Activated CD8-positive, alpha-beta T cell treated with anti-CD3 and anti-CD28 coated beads for 36 hours (primary cell): ENCODE measurements at places on chromosomes 4 and X.

DNA sequence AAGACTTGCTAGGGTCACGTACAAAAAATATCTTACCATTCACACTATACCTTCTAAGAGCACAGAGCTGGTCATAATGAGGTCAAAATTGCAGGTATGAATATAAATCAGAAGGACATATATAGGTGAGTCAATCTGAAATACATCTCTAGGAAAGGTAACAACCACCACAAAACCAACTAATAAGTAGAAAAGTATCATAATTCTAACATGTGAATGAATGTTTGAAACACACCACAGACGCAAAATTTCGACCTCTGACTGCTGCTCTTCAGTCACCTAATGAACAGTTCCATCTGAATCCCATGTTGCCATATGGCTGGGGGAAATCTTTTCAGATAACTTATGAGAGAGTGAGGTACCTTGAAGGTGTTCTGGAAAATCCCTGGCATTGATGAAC lies 22.1 kb downstream of the STAP1 start:
- H3K36me3 ChIP-seq, result peaks cover 3% of the 10 kb centered on the region
- peaks cover 26% of the 10 kb centered on the region for H3K4me1 ChIP-seq

- H3K27ac ChIP-seq, result no peak overlapping the region
- H3K4me1 ChIP-seq, result no peaks in the 10 kb centered on the region
- H3K27me3 ChIP-seq, result no peaks in the 10 kb centered on the region
- no peaks in the 10 kb centered on the region for H3K36me3 ChIP-seq
Observed at GRCh38 chr4:85127653-85128052, 161.2 kb upstream of the WDFY3 start.

GRCh38 chr4:150256841-150257730 lies 178.8 kb downstream of the DCLK2 start:
- H3K27ac ChIP-seq, result no peak overlapping the region
- H3K36me3 ChIP-seq, result peaks cover 2% of the 10 kb centered on the region
- no peaks in the 10 kb centered on the region for H3K4me1 ChIP-seq
- H3K4me3 ChIP-seq, result no peak overlapping the region

- no peak for DNase-seq
- no peak overlapping the region for H3K4me3 ChIP-seq
- no peak overlapping the region for H3K27ac ChIP-seq
- H3K36me3 ChIP-seq, result no peaks in the 10 kb centered on the region
- peaks cover 11% of the 10 kb centered on the region for H3K27me3 ChIP-seq
Observed at GRCh38 chr4:147101678-147102077, 156.0 kb upstream of the TTC29 start.

DNA sequence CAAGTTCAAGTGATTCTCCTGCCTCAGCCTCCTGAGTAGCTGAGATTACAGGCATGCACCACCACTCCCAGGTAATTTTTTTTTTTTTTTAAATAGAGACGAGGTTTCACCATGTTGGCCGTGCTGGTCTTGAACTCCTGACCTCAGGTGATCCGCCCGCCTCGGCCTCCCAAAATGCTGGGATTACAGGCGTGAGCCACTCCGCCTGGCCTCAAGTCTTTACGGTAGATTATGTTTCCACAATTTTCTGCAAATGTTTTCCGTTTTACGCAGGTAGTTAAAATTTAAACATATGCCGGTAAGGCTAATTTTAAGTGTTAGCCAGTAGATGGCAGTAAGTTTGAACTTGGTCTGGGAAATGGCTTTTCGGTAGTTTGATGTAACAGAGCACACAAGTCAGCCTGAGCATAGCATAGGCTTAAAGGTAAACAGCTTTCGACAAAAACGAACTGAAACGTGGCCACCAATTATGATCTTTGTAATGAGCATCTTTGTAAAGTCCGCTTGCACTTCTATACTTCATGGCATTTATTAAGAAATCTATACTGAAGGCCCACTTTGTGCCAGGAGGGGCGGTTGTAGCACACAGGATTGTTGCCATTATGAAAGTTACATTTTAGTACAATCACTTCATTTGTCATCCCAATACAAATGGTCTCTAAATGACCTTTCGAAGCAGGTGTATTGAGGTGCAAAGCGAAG lies 31.1 kb downstream of the CCKAR start:
- H3K36me3 ChIP-seq, result no peaks in the 10 kb centered on the region
- no peak for DNase-seq
- H3K27me3 ChIP-seq, result no peaks in the 10 kb centered on the region
- H3K4me3 ChIP-seq, result peak overlapping the region; percentile 20
- peaks cover 16% of the 10 kb centered on the region for H3K4me1 ChIP-seq

- H3K27ac ChIP-seq, result no peak overlapping the region
- H3K36me3 ChIP-seq, result no peaks in the 10 kb centered on the region
- no peak for DNase-seq
- peaks cover 13% of the 10 kb centered on the region for H3K27me3 ChIP-seq
- H3K4me1 ChIP-seq, result no peaks in the 10 kb centered on the region
Observed at GRCh38 chr4:159366966-159367780, 264.3 kb downstream of the RAPGEF2 start.

DNA sequence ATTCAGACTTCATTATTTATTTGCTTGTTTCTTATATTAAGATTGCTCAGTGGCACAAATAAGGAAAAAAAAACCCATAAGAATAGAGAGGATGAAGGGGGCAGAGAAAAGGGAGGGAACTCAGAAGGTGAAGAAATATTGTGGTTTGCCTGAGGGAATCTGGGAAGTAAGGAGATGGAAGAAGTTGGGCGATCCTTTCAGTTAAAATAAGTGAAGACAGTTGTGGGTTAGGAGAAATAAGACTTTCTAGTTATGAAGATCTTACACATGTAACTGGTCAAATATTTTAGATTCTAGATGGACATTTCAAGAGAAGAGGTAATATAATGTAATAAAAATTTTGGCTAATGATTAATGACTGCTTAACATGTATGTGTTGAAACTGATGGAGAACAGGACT lies 138.7 kb upstream of the LIMCH1 start:
- H3K36me3 ChIP-seq, result no peaks in the 10 kb centered on the region
- H3K27me3 ChIP-seq, result peaks cover 2% of the 10 kb centered on the region
- H3K4me3 ChIP-seq, result no peak overlapping the region
- no peak for DNase-seq
- no peak overlapping the region for H3K27ac ChIP-seq

DNA sequence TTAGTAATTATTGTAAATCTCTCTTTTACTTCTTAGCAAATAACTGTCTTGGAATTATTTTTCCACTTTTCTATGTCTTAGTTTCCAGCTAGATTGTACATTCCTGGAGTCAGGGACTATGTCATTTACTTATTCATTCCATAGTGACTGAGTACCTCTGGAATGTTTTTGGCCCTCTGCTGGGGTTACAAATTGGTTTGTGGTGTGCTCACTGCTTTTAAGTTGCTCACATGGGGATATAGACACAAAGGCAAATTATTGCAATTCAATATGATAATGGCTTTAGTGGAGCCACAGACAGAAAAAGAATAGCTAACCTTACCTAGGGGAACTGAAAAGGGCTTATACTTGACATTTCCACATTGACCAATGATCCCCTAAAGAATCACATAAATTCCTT lies 63.7 kb upstream of the PDGFRA start:
- H3K27ac ChIP-seq, result no peak overlapping the region
- H3K36me3 ChIP-seq, result no peaks in the 10 kb centered on the region
- H3K4me3 ChIP-seq, result no peak overlapping the region
- DNase-seq, result no peak
- no peaks in the 10 kb centered on the region for H3K4me1 ChIP-seq

DNA sequence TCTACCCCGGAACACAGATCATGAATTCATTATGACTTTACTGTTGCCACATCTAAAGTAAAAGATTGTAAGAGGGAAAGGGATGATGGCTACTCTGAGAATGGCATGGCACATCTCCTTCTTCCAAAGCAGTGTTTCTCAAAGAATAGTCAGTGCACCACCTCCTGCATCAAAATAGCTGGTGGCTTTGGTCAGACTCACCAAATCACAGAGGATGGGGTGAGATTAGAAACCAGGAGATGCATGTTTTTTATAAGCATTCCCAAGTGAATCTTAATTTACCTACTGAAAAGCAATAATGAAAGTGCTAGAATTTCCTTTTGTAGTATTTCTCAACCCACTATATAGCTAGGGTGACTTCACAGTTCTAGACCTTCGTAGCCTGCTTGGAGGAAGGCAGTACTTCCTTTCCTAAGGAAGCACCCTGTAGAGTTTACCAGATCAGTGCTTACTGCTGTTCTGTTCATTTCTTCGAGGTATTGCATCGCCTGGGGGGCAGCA lies 340.8 kb upstream of the KLF3 start:
- no peak overlapping the region for H3K4me3 ChIP-seq
- peaks cover 3% of the 10 kb centered on the region for H3K36me3 ChIP-seq
- H3K27ac ChIP-seq, result no peak overlapping the region
- no peak for DNase-seq

DNA sequence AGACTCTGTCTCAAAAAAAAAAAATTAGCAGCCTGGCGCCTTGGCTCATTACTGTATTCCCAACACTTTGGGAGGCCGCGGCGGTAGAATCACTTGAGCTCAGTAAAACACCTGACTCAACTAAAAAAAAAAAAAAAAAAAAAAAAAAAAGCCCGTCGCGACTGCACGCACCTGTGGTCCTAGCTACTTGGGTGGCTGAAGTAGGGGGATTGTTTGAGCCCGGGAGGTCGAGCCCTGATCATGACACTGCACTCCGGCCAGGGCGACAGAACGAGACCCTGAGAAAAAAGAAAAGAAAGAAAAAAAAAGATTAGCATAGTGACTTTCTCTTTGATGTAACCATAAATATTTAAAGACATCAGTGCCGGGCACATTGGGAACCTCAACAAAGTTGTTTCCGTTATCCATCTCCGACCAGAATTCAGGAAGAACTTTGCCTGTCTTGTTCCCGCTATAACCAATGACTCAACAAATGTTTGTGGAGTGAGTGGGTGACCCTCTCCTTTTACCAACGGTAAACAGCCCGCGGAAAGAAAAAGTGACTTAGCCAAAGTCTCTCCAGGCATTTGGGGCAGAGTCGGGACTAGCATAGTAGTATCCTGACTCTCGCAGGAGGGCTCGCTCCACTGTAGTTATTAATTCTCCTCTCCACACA lies 553 bp upstream of the MED28 start:
- peak; percentile 12 for DNase-seq
- peaks cover 28% of the 10 kb centered on the region for H3K4me1 ChIP-seq
- H3K36me3 ChIP-seq, result peaks cover 20% of the 10 kb centered on the region

GRCh38 chrX:66176134-66176533 lies 12.1 kb downstream of the HEPH start:
- H3K27ac ChIP-seq, result no peak overlapping the region
- H3K36me3 ChIP-seq, result peaks cover 1% of the 10 kb centered on the region
- H3K27me3 ChIP-seq, result no peaks in the 10 kb centered on the region
- H3K4me3 ChIP-seq, result no peak overlapping the region
- no peak for DNase-seq
- no peaks in the 10 kb centered on the region for H3K4me1 ChIP-seq

GRCh38 chrX:69080855-69081465 lies 84.3 kb downstream of the PJA1 start:
- no peak overlapping the region for H3K4me3 ChIP-seq
- no peak for DNase-seq
- H3K27me3 ChIP-seq, result no peaks in the 10 kb centered on the region
- no peak overlapping the region for H3K27ac ChIP-seq

DNA sequence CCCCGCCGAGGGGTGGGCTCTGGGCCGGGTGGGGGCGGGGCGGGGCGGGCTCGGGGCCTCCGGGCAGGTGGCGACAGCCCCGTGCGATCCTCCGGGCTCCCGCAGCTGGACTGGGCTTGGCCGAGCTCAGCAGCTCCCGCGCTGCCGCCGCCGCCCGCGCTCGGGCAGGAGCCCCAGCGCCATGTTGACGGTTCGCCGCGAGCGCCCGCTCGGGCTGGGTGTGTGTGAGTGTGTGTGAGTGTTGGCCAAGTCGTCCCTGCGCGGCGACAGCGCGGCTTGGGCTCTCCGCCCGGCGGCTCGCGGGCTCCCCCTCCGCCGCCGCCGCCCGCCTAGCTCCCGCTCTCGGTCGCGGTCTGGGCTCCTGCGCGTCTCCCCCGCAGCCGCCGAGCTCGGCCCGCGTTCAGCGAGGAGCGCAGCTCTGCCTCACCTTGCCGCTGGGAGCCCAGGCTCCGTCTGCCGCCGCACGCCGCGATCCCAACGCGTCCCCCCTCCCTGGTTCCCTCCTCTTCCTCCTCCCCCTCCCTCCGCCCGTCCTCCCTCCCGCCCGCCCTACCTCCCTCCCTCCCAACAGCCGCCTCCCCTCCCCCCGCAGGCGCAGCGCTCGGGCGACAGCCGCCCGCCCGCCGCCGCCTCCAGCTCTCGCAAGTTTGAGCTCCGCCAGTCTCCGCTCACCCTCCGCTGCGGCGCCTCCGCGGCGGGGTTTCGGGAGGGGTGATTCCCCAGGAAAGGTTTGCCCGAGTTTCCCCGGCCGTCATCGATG lies at the start of gene BCOR:
Gene BCOR, minus strand, starts transcription at position 455 of the 760 bp plus-strand sequence. CDS start 20,029 bp downstream, outside the sequence.
- no peaks in the 10 kb centered on the region for H3K27me3 ChIP-seq
- H3K4me3 ChIP-seq, result peak within 1 kb of the TSS; percentile 83
- H3K27ac ChIP-seq, result peak within 1 kb of the TSS; percentile 81
- H3K4me1 ChIP-seq, result peaks cover 23% of the 10 kb centered on the region

- H3K36me3 ChIP-seq, result no peaks in the 10 kb centered on the region
- peaks cover 9% of the 10 kb centered on the region for H3K27me3 ChIP-seq
- H3K4me1 ChIP-seq, result no peaks in the 10 kb centered on the region
- no peak overlapping the region for H3K4me3 ChIP-seq
- no peak for DNase-seq
Observed at GRCh38 chr4:150126201-150126863, 48.1 kb downstream of the DCLK2 start.

GRCh38 chr4:83552083-83552482 lies 16.2 kb downstream of the GPAT3 start:
- H3K27me3 ChIP-seq, result no peaks in the 10 kb centered on the region
- peaks cover 15% of the 10 kb centered on the region for H3K4me1 ChIP-seq
- no peak overlapping the region for H3K27ac ChIP-seq
- H3K4me3 ChIP-seq, result no peak overlapping the region
- no peaks in the 10 kb centered on the region for H3K36me3 ChIP-seq
- no peak for DNase-seq

DNA sequence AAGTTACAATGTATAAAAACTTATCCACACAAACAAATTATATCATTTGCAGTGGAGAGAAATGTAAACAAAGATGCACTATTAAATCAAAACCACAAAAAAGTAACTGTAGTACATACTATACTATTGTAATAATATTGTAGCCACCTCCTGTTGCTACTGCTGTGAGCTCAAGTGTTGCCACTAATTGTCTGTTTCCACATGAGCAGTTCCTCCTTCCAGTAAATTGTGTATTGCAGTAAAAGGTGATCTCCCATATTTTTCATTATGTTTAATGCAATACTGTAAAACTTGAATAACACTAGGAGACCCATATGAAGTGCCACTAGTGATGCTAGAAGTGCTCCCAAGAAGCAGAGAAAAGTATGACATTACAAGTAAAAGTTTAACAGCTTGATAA lies 11.7 kb downstream of the LIN54 start:
- no peak overlapping the region for H3K27ac ChIP-seq
- H3K27me3 ChIP-seq, result no peaks in the 10 kb centered on the region
- DNase-seq, result no peak
- peaks cover 16% of the 10 kb centered on the region for H3K36me3 ChIP-seq

GRCh38 chrX:138719396-138719795 lies 7.9 kb upstream of the FGF13 start:
- H3K27ac ChIP-seq, result no peak overlapping the region
- H3K4me3 ChIP-seq, result no peak overlapping the region
- H3K27me3 ChIP-seq, result peaks cover 7% of the 10 kb centered on the region
- no peak for DNase-seq
- no peaks in the 10 kb centered on the region for H3K4me1 ChIP-seq

- H3K4me3 ChIP-seq, result no peak overlapping the region
- no peak for DNase-seq
- no peaks in the 10 kb centered on the region for H3K36me3 ChIP-seq
- no peak overlapping the region for H3K27ac ChIP-seq
Observed at GRCh38 chr4:185018834-185019455, 655 bp downstream of the HELT start.

GRCh38 chr4:21991050-21991449 lies 42.5 kb upstream of the KCNIP4 start:
- DNase-seq, result no peak
- no peak overlapping the region for H3K27ac ChIP-seq
- no peak overlapping the region for H3K4me3 ChIP-seq
